ENCODE measurements at places on chromosomes 1 and 21. TPM values are rescaled to one million over a fixed set of nuclear protein-coding genes. Genes with fewer than 3 reads are reported as not detected.
A peak's percentile ranks its signal among the peaks of the same experiment; 100 is the strongest.

PRDX6 gene
- total RNA-seq = 264 TPM

KCNJ6 gene
- 3.3 TPM for total RNA-seq

LRRC71 gene
- not detected for total RNA-seq

CTSK gene
- 7.4 TPM for total RNA-seq

DNA sequence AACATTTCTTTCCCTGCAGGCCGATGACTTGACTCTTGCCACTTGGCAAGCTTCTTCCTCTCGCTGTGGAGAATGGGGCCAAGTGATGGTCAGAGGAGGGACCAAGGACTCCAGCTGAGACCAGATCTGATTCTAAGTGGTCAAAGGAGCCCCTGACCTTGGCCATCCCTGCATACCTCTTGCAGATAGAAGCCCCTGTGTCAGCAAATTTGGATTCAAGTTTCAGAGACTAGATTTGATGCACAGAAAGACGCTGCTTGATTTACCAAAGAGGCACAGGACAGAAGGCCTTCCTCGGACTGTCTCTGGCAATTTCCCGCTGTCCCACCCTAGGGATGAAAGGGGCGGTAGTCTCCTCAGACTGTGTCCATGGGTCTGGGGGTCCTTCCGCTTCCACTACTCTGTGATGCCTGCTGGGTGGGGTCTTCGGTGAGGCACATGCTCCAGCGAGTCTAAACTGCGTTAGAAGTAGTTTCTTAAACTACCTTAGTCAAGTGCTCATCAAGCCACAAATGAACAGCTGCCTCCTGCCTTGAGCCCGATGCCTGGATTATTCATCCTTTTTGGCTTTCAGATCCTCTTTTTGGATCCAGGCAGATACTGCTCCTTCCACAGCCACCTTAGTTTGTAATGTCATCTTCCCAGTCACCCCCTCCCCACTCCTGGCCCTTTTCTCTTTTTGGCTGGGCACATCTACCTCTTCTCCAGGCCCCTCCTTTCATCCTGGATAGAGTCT is 31.8 kb upstream of the RBM15 start:
- DNase-seq = no peak
- no peaks in the 10 kb centered on the region for H3K4me1 ChIP-seq
- H3K36me3 ChIP-seq = no peaks in the 10 kb centered on the region
- H3K27me3 ChIP-seq = peaks cover 82% of the 10 kb centered on the region

PAX7 gene
- total RNA-seq = not detected

GRCh38 chr1:186620566-186621350 is 59.5 kb downstream of the PTGS2 start:
- no peak overlapping the region for H3K27ac ChIP-seq
- no peaks in the 10 kb centered on the region for H3K4me1 ChIP-seq

DNA sequence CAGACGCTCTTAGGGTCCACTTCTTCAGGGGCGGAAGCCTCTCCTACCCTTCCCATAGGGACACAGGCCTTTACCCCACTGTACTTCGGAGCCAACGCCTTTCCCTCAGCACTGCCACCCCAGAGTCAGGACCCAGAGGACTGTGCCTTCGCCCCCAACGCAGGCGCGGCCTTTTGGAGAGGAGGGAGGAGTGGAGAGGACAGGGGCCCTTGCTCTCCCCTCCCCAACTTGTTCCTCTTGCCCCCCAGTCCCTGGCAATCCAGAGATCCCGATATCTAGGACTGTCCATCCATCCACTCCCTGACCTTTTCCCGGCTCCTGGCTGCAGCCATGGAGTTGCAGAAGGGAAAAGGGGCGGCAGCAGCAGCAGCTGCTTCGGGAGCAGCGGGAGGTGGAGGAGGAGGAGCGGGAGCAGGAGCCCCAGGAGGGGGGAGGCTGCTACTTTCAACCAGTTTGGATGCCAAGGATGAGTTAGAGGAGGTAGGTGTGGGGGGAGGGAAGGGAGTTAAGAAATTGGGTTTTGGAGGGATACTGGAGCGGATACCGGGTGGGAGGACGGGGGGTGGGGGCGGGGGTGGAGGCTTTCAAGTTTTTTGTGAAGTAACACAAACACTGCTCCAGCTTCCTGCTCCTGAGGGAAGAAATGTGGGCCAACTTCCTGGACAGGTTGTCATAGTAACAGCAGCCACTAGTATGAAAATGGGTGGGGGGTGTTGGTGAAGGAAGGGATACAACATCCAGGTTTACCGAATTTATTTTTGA is 636 bp downstream of the INTS3 start:
- peak overlapping the region; percentile 96 for H3K27ac ChIP-seq
- no peaks in the 10 kb centered on the region for H3K27me3 ChIP-seq
- DNase-seq = peak; percentile 26
- H3K4me1 ChIP-seq = peaks cover 35% of the 10 kb centered on the region

TNFRSF18 gene
- total RNA-seq = not detected

- DNase-seq = no peak
- H3K27ac ChIP-seq = peak overlapping the region; percentile 70
- peak overlapping the region; percentile 25 for H3K4me3 ChIP-seq
- no peaks in the 10 kb centered on the region for H3K36me3 ChIP-seq
- peaks cover 62% of the 10 kb centered on the region for H3K27me3 ChIP-seq
- H3K4me1 ChIP-seq = peaks cover 20% of the 10 kb centered on the region
Measured at GRCh38 chr1:22556391-22557104, 6.7 kb upstream of the EPHA8 start.

INSRR gene
- not detected for total RNA-seq

KLHDC7A gene
- total RNA-seq = 1.6 TPM

- H3K36me3 ChIP-seq = no peaks in the 10 kb centered on the region
- no peaks in the 10 kb centered on the region for H3K27me3 ChIP-seq
- H3K27ac ChIP-seq = no peak overlapping the region
- no peak for DNase-seq
Measured at GRCh38 chr1:237763751-237764150, 127.0 kb downstream of the ZP4 start.

TLCD4 gene
- 33.8 TPM for total RNA-seq

VHLL gene
- total RNA-seq = not detected

GRCh38 chr1:230983811-230984210 is 4.9 kb downstream of the ARV1 start:
- H3K4me3 ChIP-seq = no peak overlapping the region
- H3K27me3 ChIP-seq = no peaks in the 10 kb centered on the region
- peak overlapping the region; percentile 82 for H3K27ac ChIP-seq
- no peak for DNase-seq
- H3K4me1 ChIP-seq = peaks cover 34% of the 10 kb centered on the region
- peaks cover 2% of the 10 kb centered on the region for H3K36me3 ChIP-seq

- peaks cover 52% of the 10 kb centered on the region for H3K27me3 ChIP-seq
- no peaks in the 10 kb centered on the region for H3K36me3 ChIP-seq
- no peaks in the 10 kb centered on the region for H3K4me1 ChIP-seq
- DNase-seq = no peak
- H3K4me3 ChIP-seq = no peak overlapping the region
Measured at GRCh38 chr1:41655632-41656031, 171.1 kb upstream of the EDN2 start.

DNA sequence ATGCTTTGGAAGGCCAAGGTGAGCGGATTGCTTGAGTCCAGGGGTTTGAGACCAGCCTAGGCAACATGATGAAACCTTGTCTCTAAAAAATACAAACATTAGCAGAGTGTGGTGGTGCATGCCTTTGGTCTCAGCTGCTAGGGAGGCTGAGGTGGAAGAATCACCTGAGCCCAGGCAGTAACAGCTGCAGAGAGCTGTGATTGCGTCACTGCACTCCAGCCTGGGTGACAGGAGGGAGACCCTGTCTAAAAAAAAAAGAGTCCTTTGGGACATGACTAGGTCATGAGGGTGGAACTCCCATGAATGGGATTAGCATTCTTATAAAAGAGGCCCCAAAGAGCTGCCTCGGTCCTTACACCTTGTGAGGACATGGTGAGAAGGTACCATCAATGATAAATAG is 436.0 kb upstream of the NR5A2 start:
- H3K27ac ChIP-seq = no peak overlapping the region
- DNase-seq = no peak
- no peaks in the 10 kb centered on the region for H3K36me3 ChIP-seq
- H3K4me3 ChIP-seq = no peak overlapping the region

- no peaks in the 10 kb centered on the region for H3K36me3 ChIP-seq
- H3K4me3 ChIP-seq = no peak overlapping the region
- H3K27me3 ChIP-seq = peaks cover 2% of the 10 kb centered on the region
- peaks cover 9% of the 10 kb centered on the region for H3K4me1 ChIP-seq
Measured at GRCh38 chr1:43834280-43835081, 99.1 kb upstream of the ARTN start.

AMY2B gene
- total RNA-seq = 6.0 TPM

GRCh38 chr21:37257967-37258877 is 8.9 kb downstream of the VPS26C start:
- H3K27ac ChIP-seq = peak overlapping the region; percentile 99
- no peaks in the 10 kb centered on the region for H3K27me3 ChIP-seq
- DNase-seq = peak; percentile 59
- no peaks in the 10 kb centered on the region for H3K36me3 ChIP-seq

GRCh38 chr1:246107516-246108277 is 399.4 kb downstream of the SMYD3 start:
- H3K4me3 ChIP-seq = no peak overlapping the region
- no peaks in the 10 kb centered on the region for H3K36me3 ChIP-seq
- no peak for DNase-seq
- H3K27me3 ChIP-seq = no peaks in the 10 kb centered on the region

DNA sequence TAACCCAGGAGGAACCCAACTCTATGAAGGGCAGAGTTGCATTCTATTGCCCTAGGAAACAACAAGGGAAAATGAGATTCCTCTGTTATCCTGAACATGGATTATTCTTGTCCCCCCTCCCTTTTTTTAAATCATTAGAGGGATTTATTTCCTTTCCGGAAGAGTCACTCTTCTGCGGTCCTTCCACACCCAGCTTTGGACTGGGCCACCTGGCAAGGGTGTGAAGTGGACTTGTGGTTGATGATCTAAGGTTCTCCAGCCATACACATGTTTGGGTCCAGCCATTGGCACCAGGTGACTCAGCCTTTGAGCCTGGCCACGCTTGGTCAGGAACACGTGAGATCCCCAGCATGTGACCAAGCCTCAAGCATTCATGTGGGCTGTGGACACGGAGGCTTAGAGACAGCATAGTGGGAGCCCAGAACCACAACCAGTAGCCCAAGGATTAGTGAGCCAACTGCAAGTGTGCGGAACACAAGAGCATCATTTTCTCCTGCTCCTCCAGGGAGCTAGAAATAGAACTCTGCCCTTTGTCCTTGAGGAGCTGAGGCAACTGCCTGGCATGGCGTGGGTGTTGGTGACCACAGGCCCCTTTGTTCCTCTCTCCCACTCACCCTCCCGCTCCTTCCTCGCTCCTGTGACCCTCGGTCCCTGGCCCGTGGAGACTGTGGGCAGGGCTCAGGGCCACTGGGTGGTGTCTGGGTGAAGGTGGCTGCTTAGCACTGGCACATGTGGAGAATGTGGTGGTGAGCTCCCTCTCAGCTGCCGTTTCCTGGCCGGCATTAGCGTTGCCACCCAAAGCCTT is 50.1 kb downstream of the NENF start:
- peaks cover 9% of the 10 kb centered on the region for H3K27me3 ChIP-seq
- H3K4me3 ChIP-seq = no peak overlapping the region
- no peaks in the 10 kb centered on the region for H3K36me3 ChIP-seq

AGRN gene
- total RNA-seq = 330 TPM

YOD1 gene
- total RNA-seq = 8.8 TPM

BRDT gene
- not detected for total RNA-seq

GRCh38 chr1:154398678-154399077 is 6.5 kb upstream of the IL6R start:
- no peak overlapping the region for H3K27ac ChIP-seq
- H3K4me3 ChIP-seq = no peak overlapping the region
- H3K27me3 ChIP-seq = peaks cover 6% of the 10 kb centered on the region
- H3K4me1 ChIP-seq = peaks cover 2% of the 10 kb centered on the region
- peaks cover 4% of the 10 kb centered on the region for H3K36me3 ChIP-seq

NCF2 gene
- 0.67 TPM for total RNA-seq

DNA sequence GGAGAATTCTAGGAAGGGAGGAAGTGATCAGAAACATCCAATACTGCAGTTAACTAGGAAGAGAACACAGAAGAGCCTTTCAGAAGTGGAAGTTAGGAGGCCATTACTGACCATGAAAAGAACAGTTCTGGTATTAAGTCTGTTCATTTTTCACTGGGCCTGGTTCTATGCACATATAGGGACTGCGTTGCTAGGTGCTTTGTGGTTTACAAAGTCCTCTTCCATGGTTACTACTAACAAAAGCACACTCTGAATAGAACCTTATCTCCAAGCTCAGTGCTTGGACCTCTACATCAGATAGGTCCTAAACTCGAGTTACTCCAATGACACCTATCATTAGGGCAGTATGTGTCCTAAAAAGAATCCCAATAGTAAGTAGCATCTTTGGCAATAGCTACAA is 75.4 kb downstream of the RPAP2 start:
- no peak overlapping the region for H3K27ac ChIP-seq
- peaks cover 6% of the 10 kb centered on the region for H3K4me1 ChIP-seq
- no peaks in the 10 kb centered on the region for H3K27me3 ChIP-seq
- DNase-seq = no peak
- no peak overlapping the region for H3K4me3 ChIP-seq
- peaks cover 10% of the 10 kb centered on the region for H3K36me3 ChIP-seq

GRCh38 chr1:40151457-40152079 is 9.6 kb upstream of the RLF start:
- H3K27ac ChIP-seq = no peak overlapping the region
- DNase-seq = no peak
- peaks cover 24% of the 10 kb centered on the region for H3K27me3 ChIP-seq
- no peaks in the 10 kb centered on the region for H3K36me3 ChIP-seq
- H3K4me3 ChIP-seq = no peak overlapping the region
- H3K4me1 ChIP-seq = peaks cover 6% of the 10 kb centered on the region

DNA sequence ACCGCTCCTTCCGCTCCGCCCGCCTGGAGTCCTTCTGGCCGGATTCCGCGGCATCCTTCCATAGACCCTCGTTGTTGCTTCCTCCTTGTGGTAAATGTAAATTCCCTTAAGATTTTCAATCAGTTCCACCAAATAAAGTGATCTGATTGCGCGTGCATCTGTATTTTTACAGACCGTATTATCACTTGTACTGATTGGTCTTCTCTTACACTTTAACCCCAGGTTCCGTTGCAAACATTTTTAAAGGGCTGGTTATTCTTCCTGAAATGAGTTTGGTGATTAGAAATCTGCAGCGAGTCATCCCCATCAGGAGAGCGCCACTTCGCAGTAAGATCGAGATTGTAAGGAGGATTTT is 483 bp downstream of the YBEY start:
- no peak for DNase-seq
- peak overlapping the region; percentile 98 for H3K27ac ChIP-seq
- no peaks in the 10 kb centered on the region for H3K27me3 ChIP-seq
